ENCODE measurements at places on chromosomes 5 and 9.

GRCh38 chr5:147177125-147177840, 57.5 kb upstream of the STK32A start:
- DNase-seq: no peak

GRCh38 chr9:105861972-105862371, 167.6 kb downstream of the TMEM38B start:
- no peak for DNase-seq

DNA sequence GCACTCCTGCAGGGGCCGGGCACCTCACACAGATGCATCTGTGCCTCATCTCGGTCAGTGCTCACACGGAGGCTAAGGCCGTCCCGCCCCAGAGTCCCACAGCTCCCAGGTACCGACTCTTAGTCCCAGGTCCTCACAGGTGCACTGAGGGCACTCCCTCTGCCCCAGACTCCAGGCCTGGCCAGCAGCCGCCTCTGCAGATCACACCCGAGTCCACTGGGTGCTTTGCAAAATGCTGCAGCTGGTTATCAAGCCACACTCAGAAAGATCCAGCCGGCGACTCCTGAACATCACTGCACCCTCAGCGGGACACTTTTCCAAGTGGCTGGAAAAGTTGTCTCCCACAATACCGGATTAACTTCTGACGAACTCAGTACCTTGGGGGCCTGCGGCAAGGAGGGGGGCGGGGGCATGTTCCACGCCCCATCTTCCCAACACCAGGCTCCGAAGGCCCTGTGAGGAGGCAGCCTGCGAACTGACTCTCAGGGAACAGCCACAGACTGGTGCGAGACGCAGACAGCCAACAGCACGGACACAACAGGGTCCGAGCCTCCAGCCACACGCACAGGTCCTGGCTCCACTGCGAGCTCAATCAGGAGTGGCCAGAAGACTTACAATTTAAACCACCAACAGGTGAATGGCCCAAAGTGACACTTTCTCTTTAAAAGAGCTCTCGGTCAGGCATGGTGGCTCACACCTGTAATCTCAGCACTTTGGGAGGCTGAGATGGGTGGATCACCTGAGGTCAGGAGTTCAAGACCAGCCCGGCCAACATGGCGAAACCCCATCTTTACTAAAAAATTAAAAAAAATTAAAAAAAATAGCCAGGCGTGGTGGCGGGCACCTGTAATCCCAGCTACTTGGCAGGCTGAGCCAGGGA, 4.0 kb downstream of the BRD3 start:
- no peak for DNase-seq

DNA sequence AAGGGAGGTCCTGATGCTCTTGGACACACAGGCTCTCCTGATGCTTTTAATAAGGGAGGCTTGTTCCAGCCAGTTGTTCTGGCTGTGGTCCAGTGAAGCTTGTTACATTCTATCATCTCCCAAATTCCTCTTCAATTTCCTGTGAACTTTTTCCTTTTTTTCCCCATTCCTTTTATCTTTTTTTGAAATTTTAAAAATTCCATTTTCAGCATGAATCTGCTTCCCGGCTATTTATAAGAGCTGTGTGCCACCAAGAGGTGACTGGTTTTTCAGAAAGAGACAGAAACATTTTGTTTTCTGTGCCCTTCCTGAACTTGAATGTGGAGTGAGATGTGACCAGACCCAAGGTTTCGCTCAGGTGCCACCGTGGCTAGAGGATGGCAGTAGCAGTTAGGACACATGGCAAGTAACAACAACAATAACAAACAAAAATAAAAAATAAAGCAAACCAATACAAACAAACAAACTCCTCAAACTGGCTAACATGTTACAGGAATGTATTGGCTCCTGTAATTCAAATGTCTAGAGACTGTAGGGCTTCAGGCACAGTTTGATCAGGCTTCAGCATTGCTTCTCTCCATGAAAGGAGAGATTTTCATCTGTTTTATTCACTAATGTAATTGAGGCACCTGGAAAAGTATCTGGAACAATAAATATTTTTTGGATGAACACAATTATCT, 121.1 kb downstream of the BOD1 start:
- no peak for DNase-seq

- peak; percentile 86 for DNase-seq
Observed at GRCh38 chr5:169805527-169805934, 168.5 kb downstream of the DOCK2 start.

DNA sequence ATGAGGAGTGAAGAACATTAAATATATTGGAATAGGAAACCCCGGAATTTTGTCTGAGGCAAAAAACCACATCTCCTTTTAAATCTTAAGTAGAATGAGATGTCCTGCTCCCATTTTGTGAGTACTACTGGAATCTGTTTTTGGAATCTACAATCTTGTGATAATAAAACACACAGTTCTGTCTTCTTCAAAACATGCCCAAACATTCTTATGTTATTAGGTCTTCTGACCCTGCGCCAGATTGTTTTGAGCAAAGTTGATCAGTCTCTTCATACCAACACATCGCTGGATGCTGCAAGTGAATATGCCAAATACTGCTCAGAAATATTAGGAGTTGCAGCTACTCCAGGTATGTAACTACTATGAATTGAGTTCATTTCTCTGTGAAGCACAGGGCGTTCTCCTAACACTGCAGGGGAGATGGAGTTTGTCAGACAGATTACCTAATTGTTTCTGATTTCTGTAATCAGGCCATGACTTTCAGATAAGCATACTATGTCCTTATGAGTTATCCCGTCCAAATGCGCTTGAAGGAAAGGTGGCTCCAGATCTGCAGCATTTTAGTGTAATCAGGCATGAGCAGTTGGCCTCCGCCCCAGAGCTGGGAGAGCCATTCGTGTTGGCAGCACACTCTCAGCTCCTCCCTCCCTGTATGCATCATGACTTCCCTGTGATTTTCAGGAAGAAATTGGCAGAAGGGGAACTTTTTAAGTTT, 88.0 kb downstream of the NLN start:
- no peak for DNase-seq

DNA sequence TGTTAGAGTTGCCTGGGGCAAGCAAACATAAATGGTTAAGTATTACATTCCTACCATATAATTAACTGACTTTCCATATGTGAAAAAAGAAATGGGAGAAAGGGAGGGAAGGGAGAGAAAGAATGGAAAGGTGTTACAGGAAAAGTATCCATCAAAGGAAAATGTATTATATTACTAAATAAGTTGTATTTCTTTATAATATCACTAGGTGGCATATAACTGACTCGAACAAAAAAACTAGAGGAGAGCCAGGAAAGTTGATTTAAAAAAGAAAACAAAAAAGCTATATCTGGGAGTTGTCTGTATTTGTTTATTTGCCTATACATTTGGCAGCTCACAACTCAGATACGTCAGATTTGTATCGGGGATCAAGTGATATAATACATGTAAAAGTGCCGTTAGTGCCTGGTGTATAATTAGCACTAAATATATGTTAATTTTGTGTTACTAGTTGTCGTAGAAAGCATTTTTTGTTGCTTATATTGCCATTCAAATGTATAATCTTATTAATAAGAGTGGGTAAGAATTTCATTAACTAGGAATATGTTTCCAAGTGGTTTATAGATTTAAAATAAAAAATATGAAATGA, 59.6 kb upstream of the ADAMTS19 start:
- no peak for DNase-seq

DNA sequence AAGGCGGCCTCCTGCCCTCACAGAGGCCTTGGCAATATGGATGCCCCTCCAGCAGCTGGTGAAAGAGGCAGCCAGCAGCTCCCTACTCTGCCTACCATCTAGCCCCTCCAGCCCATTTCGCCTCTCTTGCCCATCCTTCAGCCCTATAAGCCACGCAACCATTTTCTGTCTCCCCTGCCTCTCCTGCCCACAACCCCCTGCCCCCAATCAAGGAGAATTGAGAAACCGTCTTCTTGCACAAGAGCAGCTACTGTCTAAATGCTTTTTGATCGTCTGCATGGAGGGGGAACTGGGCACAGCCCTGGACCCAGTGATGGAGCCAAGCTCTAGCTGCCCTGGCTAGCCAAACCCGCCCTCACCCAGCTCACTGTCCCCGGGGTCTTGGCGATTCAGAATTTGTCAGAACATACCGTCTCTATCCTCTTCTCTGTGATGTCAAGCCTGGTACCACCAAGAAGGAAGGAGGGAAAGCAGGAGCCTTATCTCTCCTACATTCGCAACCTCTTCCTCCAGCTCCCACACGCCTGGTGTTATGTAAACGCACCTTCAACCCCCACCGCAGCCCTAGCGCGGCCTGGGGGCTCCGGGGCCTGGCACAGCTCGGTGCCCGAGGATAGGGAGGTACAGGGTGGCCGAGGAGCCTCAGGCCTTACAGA, 1.2 kb downstream of the SPRY4 start:
- DNase-seq: no peak

DNA sequence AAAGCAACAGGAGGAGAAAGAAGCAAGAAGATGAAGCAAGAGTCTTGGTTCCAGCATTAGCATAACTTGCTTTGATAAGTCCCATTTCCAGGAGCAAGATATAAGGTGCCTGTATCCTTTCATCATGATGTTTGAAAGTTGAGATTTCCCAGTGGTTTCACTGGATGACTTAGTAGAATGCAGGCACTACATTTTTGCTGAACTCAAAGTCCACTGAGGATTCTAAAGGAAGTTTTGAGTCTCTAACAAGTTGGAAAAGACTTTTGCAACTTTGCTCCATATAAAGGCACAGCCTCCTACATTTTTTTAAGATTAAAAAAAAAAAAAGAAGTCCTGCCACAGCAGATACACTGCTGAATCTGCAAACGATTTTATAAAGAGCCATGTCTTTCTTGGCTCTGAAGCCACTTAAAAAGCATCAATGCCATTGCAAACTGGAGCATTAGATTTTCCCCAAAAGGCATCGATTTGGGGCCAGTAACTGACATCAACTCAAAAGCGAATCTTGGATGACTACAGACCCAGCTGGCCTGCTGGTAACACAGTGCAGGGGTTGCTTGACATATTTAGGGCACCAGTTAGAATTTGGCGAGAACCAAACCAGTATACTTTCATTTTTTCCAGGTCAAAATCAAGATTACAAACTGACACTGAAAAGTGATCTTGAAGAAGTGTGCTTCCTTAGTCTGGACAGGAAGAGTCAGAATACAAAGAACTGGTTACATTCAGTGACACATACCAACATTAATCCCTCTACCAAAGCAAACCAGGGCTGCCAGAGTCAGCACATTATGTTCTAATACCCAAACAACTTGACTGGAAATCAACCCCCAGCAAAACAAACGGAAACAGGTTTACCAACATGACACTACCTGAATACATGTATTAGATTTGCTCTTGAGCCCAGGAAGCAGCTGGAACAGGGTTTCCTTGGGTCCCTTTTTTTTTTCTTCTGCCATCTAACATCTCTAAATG, 39.1 kb upstream of the KCNV2 start:
- no peak for DNase-seq

DNA sequence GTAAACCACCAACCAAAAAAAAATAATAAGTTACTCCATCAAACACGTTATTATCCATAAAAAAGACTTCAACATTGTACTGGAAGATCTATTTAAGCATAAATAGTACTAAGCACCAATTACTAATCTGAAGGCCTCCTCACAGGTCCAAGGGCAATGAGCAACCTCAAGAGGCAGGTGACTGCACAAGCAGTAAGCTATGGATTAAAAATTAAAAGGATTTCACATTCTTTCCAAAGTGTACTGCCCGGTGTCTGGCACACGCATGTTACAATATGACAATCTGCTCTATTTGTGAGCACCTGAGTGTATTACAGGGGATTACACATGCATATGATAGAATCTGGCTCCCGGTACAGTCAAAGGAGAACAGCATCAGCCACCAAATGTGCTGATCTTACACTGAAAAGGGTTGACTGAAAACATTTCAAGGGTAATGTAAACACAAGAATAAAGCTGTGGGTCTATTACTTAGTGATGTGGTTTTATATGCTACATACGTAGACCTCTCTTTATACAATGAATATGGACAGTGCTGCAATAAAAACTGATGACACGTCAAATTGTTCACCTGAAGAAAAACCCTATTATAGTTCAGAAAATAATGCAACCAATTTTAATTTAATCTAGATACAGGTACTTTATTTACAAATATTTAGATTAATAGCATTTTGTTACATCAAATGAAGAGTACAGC, 22.8 kb downstream of the RAB14 start:
- DNase-seq: no peak

- no peak for DNase-seq
Observed at GRCh38 chr5:139955053-139955605, 88.0 kb downstream of the NRG2 start.

- DNase-seq: no peak
Observed at GRCh38 chr9:34169125-34169524, 9.7 kb upstream of the UBAP1 start.

- DNase-seq: no peak
Observed at GRCh38 chr9:134770972-134771971, 109.3 kb upstream of the FCN2 start.

GRCh38 chr5:95609711-95610110, 10.2 kb upstream of the GPR150 start:
- DNase-seq: no peak

GRCh38 chr5:178831049-178831448, 28.7 kb upstream of the ZNF354B start:
- DNase-seq: no peak

- DNase-seq: no peak
Observed at GRCh38 chr5:17257705-17258273, 40.4 kb downstream of the BASP1 start.

GRCh38 chr9:613771-614347, 227.6 kb upstream of the DMRT1 start:
- DNase-seq: peak; percentile 52

DNA sequence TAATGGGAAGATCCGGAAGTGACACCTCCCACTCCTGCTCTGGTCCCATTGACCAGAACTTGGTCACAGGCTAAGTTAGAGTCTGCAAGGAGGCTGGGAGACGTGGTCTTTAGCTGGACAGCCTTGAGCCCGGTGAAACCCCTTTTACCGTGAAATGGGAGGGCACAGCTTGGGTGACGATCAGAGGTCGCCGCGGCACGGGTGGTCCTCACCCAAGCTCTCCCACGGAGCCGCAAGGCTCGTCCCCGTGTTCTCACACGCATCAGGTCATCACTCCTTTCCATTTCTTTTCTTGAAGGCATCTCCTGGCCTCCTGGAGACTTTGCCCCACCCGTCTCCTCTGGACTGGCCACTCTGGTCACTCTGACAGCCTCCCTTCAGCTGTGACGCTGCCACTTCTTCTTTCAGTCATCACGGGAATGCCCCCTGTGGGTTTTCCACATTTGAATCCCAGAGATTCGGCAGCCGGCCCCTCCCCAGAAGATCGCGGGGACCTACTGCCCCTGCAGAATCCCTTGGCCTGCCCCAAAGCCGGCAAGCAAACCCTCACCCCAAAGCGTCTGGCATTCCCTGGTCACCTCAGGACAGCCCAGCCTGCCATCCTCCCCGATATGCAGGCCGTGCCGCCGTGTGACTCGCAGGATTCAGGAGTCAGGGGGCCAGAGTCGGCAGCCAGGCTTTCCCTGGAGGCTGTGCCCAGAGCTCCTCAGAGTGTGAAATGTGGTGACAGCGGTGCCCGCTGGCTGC, 18.9 kb upstream of the EGFL7 start:
- no peak for DNase-seq

GRCh38 chr9:76298521-76299144, 95.6 kb downstream of the RFK start:
- no peak for DNase-seq

GRCh38 chr9:80156756-80157472, 585.1 kb downstream of the TLE4 start:
- no peak for DNase-seq
